ENCODE measurements at places on chromosomes 5 and 9. TPM values are rescaled to one million over a fixed set of nuclear protein-coding genes. Genes with fewer than 3 reads are reported as not detected.

DNA sequence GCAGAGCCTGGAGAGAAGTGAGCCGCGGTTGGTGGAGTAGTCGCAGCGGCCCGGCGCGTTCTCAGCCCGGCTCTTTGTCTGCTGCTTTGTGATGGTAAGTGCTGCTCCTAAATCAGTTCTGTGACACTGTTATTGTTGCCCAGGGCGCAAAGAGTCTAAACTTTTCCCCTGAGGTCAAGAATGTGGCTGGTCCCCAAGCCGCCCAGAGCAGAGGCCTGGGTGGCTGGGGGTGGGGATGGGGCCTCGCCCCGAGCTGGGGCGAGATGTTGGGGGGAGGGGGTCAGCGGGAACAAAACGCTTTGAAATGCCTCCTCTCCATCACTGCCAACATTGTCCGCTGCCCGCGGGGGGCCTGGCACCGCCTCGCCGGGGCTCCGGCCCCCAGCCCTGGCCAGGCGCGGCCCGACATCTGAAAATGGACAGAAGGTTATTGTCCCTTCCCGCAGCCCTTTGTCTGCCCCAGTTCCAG lies 11.7 kb upstream of the CERCAM start:
- DNase-seq: no peak

- DNase-seq: no peak
Observed at GRCh38 chr9:96482476-96482875, 32.5 kb downstream of the HABP4 start.

DNA sequence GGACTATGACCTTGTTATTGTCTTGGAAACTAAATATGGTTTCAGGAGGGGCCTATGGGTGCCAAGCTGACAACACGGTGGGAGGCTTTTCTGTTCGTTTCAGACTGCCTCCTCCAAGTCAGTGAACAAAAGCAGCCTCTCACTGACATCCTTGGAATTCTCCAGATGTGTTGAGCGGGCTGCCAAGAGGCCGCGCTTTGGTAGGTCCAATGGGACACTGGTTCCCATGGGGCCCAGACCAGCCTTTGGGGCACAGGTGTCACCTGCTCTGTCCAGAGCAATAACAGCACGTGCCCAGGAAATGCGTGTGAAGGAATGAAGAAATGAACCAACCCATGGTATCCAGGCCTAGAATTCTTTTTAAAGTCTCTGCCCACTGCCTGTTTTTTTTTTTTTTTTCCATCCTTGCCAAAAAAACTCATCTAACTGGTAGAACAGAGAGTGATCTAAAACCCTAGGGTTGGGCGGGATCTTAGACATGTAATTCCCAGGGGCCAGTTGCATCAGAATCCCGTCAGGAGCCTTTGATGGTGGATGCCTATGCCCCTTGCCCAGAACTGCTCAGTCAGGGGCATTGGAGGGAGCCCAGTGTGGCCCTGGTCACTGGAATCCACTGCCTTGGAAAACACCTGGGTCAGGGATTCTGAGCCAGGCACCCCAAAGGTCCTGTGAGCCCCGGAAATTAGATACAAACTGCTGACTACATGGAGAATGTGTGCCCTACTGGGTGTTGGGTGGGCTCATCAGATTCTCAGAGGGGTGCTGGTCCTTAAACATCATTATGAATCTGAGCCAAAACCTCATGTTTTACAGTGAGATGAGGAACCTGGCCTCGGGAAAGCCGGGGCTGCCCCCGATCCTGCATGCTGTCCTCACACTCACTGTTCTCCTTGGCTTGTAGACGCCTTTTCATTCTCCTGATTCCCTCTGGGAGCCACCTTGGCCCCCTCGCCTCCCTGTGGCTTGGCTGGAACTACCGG lies 60.1 kb downstream of the GTF3C4 start:
- no peak for DNase-seq

DNA sequence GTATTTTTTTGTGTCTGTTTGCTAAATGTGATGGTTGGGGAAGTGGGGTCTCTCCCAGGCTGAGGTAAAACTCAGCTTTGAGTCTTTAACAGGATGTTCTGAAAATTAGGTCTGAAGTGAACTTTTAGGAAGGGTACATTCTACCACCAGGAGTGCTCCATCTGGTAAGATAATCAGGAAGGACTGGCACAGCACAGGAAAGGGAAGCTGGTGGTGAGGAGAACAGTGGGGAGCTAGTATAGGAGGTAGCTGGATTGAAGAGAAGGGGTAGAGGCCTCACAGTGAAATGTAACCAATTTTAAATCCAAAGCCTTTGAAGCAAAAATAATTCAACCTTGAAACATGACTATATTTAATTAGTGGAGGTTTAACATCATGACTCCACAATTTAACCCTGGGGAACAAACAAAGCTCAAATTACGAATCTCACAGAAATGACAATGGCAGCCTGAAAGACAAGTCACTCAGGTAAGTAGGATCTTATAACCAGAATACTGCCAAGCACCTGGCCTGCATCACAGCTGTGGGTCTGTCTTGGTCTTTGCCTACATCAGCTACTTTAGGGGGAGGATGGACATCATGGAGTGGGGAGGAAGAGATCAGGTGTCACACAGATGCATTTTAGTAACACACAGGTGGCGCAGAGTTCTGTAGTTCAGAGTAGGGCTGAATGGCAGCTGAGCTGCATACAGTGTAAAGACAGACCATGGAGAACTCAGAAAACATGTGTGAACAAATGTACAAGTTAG lies 445.3 kb downstream of the DMRT2 start:
- DNase-seq: no peak

- no peak for DNase-seq
Observed at GRCh38 chr9:79193001-79193400, 378.8 kb upstream of the TLE4 start.

DNA sequence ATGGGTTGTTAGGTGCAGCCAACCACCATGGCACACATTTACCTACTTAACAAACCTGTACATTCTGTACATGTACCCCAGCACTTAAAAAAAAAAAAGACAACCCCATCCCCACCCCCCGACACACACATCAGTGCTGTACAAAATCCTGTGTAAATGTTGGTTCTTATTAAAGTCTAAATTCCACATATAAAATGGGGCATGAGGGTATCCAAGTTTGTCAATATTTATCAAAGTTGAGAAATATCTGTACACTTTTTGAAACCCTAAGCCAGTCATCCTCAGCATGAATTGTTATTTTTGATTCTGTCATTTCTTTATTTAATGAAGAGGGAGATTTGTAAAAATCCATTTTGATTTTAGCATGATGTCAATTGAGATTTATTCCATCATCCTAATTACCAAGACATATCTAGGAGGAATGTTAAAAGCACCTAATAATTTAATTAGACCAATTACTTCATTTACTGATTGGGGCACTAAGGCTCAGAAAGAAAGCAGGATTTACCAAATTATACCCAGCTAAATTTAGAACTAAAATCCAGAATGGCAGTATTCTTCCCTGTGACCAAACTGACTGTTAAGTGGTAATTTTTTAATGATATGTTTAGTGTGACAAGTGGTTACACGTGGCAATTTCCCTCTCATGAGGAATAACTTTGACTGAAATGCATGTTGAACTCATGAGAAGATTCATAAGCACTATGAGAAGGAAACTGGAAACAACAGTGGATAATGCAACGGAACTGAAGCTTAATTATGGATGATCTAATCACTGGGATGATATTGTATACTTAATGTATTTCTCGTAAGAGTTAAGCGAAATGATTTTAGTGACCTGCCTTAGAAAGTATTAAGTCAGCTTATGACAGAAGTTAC lies 195.9 kb downstream of the SGCD start:
- DNase-seq: no peak

DNA sequence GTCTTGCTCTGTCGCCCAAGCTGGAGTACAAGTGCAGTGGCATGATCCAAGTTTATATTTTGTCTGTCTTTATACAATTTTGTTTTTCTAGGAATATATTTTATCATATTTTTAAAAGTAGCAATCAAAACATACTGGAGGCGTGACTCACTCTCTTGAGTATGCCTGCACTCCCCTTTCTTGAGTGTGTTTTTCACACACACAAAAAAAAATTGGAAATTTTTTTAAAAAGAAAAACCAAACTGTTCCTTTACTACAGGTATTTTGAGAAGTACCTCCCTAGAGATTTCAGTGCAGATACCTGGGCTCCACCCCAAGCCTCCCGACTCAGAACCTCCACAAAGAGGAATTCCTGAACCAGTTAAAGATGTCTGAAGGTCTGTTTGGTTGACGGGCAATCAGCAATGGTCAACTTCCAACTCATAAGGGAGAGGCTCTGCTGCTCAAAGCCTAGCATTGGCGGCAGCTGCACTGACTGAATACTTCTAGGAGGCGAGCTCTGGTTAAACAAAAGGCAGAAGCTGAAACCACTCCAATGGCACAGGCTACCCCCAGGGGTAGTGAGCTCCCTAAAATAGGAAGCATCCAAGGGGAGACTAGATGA lies 27.4 kb downstream of the PDE6A start:
- DNase-seq: no peak

GRCh38 chr5:177040814-177041420 lies 18.4 kb downstream of the ZNF346 start:
- peak; percentile 66 for DNase-seq

GRCh38 chr5:65185468-65185867 lies 296.3 kb downstream of the ADAMTS6 start:
- DNase-seq: no peak

GRCh38 chr9:91606255-91606995 lies 182.8 kb upstream of the NFIL3 start:
- no peak for DNase-seq

- DNase-seq: no peak
Observed at GRCh38 chr9:3246241-3246640, 279.6 kb downstream of the RFX3 start.

DNA sequence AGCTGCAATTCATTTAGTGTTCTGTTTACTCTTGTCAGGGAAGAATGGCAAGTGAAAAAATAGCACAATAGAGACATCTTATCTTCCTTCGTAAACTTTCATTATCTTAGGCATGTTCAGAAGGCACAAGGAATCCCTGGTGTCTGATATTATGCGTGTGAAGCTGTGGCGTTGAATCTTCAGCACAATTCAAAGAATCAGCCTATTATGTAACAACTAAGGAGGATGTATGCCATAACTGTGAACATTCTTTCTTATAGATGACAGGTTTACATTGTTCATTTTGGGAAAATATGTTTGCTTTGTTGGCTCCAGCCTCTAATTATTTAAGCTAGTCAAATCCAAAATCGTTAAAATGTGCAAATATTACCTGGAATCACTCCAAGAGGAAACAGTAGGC lies 446.1 kb downstream of the ANXA1 start:
- DNase-seq: no peak

GRCh38 chr9:121369595-121370265 lies at the start of gene STOM:
Gene STOM, minus strand, starts transcription at chr9:121370250. Its CDS starts 63 bp downstream, at chr9:121370187.
- DNase-seq: peak; percentile 85

DNA sequence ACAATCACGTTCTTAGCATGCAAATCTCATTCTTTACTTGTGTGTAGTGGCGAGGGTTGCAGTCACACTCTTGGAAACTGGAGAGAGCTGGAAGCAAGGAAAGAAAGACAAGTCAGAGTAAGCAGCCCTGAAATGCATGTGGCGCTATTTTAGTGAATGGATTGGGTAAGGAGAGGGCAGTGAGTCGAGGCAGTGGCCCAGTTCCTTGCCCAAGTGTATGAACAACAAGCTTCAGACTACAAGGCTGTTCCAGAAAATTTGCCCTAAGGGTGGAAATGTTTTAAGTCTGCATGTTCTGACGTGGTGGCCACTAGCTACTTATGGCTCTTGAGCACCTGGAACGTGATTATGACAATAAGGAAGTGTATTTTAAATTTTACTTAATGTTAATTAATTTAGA lies 59.4 kb upstream of the PTPN3 start:
- DNase-seq: no peak

DNA sequence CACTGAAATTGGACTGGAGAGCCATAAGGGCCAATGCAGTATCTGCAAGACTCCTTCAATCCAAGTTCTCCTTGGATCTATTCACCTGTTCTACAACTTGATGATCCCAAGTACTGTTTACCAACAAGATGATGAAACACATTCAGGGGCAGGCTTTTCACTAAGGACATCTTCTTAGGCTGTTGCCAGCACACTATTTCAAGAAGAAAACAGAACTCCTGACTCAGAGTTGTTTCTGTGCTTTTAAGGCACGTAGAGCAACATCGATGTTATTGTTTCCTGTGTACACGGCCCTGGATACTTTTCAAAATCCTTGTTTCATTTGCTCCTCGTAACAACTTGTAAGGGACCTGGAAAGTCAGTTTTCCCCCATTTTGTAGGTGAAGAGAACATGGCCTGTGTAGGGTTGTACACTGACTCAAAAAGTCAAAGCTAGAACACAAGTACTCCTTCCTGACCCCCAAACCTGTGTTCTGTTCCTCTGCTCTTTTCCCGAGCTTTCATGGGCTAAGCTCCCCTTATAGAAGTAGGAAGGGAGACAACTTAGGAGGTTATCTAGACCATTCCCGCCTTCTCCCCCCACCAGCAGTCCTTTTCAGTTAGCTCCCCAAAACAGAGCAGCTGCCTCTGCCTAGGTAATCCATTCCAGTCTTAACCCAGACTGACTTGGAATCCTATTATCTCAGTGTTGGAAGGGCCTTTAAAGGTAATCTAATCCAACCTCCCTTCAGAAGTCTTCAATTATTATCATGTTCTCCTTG lies 5.2 kb upstream of the MGAT1 start:
- DNase-seq: no peak

- DNase-seq: peak; percentile 67
Observed at GRCh38 chr9:87678650-87679355, 47.1 kb upstream of the CTSL start.

- no peak for DNase-seq
Observed at GRCh38 chr9:130383979-130384676, 60.6 kb upstream of the ASS1 start.

DNA sequence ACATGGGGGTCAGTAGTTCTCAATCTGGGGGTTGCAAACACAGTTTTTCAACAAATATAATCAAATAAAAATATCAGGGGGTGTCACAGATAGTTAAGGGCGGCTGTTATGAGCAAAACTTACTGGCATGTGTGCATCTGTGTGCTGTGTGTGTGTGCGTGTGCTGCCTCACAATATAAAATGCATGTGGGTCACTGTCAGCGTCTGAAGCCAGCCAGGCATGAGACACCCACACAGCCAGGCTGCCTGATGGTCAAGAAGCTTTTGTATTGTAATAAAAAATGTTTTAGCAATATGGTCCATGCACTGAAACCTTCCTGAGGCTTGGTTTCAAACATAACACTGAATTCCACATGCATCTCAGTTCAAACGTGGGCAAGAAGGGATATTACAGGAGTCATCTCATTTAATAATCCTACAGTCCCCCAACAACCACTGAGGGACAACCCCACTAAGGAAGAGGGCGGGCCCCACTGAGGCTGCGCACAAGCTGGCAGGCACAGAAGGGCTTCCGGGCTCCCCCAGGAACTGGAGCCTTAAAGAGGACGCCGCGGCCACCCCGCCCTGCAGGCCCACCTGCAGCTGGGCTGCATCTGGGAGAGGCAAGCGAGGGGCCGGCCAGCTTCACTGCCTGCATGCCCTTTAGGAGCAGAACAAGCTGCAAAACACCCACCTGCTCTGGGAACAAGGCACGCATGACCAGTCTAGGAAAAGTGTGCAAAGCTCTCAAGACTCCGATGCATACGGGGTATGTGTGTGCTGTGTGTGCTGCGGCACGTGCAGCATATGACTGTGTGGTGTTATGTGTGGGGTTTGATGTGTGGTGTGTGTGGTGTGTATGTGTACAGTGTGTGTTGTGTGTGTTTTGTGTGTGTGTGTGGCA lies 14.1 kb downstream of the SEMA4D start:
- no peak for DNase-seq

Gene ADGRD2
- 0.23 TPM for total RNA-seq

Gene GPX3
- 13.1 TPM for total RNA-seq

Gene EMB
- 21.6 TPM for total RNA-seq

Gene BARX1
- total RNA-seq: 1.5 TPM

Gene CDH10
- not detected for total RNA-seq

Gene PDE8B
- 1.6 TPM for total RNA-seq

Gene RPL35
- total RNA-seq: 4,733 TPM

Gene TAF9
- 54.4 TPM for total RNA-seq
